ENCODE measurements at places on chromosomes 7 and 10. TPM values are rescaled to one million over a fixed set of nuclear protein-coding genes. Genes with fewer than 3 reads are reported as not detected.

DNA sequence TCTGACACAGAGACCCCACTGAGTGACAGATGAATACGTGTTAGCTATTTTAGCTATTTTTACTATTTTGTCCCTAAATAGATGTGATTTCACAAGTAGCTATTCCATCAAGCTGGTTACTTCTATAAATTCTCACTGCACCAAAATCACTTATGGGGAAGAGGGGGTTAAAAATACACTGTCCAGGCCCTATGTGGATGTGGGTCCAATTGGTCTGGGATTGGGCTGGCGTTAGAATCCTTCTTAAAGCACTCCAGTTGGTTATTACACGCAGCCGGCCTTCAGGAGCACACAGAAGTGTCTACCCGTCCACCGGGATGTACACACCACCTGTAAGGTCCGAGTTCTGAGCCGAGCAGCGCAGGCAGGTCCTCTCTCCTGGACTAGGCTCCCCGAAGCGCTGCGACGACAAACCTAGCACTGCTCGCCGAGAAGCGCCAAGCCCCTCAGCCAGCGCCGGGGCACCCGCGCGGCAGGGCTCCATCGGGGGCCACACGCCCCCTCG lies 222.3 kb upstream of the MKLN1 start:
- no peak for DNase-seq

GRCh38 chr7:29345590-29345989 lies 151.0 kb downstream of the CHN2 start:
- DNase-seq, result no peak

- DNase-seq, result no peak
These were observed 320.4 kb downstream of the RNLS start for GRCh38 chr10:88262591-88263234.

DNA sequence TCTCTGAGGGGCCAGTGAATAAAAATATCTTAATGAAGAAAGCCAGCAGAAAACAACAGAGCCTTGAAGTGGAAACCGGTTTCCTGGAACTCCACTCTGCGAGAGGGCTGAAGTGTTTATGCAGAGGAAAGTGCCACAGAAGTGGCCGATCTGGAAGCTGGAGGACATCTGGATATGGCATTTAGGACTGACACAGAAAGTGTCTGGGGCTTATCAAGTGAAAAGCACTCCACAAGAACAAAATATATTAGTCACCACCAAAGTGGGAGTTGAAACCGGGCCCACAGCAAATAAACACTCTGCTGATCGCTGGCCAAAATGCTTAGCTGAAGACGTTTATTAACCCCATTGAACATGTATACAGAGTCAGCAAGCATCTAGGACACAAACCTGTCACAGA lies 7.8 kb downstream of the NOD1 start:
- no peak for DNase-seq

DNA sequence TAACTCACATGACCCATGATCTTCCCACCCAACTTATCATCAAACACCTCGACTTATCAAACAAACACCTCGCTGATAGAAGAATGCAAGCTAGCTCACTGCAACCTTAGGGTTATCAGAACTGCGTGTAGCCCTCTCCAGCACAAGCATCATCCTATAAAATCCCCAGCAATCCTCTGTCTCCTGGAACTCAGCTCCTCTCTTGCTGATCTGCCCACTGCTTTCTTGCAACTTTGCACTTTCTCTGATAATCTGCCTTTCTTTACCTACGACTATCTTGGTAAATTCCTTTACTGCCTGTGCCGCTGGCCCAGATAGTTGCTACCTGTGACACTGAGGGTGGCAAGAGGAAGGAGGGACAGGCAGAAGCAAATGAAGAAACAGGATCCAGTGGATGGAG lies 210.9 kb downstream of the ACTR3B start:
- DNase-seq, result no peak

- DNase-seq, result no peak
These were observed 834.3 kb upstream of the C7orf33 start for GRCh38 chr7:147756300-147756699.

GRCh38 chr7:4218481-4218880 lies 463.6 kb upstream of the FOXK1 start:
- DNase-seq, result no peak

DNA sequence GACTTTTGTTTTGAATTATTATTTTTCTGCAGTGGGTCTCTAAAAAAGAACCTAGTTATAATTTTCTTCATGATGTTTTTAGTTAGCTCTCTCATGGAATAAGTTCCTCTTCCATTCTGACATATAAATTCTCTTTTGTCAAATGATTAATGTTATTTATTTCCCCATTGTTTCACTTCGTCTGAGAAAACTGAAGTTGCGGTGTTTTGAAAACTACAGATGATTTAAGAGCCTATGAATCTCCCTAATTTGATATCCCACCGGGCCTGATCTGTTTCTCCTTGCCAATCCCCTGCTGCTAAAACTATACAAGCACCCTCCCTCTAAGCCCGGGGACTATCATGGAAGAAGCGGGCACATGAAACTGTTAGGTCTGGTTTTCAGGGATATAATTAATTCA lies 41.4 kb downstream of the HTR7 start:
- DNase-seq, result no peak

DNA sequence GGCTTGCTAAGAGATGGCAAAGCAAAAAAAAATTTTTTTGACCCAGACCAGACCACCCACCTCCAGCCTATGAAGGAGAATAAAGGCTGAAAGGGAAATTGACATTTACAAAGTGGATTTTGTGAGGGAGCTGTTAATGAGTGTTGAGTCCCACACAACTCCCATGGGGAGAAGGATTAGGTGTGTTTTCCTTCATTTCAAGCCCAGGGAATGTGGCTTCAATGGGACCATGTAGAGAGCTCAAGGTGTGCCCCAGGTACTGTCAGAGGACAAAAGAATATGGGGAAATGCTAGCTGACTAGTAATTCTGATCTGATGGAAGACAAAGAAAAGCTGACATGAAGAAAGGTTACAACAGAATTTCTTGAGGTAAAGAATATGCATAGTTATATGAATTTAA lies 48.8 kb upstream of the COL1A2 start:
- DNase-seq, result no peak

GRCh38 chr10:50850578-50851230 lies 34.7 kb downstream of the A1CF start:
- no peak for DNase-seq

The ACTR3C gene
- total RNA-seq, result 4.3 TPM

The INSYN2A gene
- 0.48 TPM for total RNA-seq

The LRRC18 gene
- not detected for total RNA-seq

The SCD gene
- total RNA-seq, result 1,217 TPM

The SLC26A5 gene
- total RNA-seq, result 0.19 TPM

Measured in omental fat pad (tissue), 4 donors.